ENCODE measurements at places on chromosomes 5 and 9.

- no peak for DNase-seq
Observed at GRCh38 chr9:109341561-109341960, 20.7 kb upstream of the EPB41L4B start.

DNA sequence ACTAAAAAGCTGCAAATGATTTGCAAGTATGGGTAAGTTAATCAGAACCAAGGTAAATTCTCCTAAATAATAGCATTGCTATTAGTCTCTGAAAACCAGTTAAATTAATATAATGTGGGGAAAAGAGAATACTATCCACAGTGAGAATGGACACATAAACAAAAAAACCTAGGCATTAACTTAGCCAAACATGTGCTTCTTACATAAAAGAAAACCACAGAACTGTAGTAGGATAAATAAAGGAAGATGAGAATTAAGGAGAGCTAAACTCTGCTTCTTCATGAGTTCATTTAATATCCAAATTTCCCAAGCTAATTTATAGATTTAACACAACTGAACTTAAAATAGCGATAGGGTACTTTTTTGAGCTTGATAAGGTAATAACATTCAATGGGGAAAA, 31.8 kb downstream of the ABCA1 start:
- DNase-seq, result no peak

GRCh38 chr5:22473886-22474285, 379.3 kb downstream of the CDH12 start:
- no peak for DNase-seq

- no peak for DNase-seq
Observed at GRCh38 chr9:123616707-123617106, 260.7 kb downstream of the CRB2 start.

DNA sequence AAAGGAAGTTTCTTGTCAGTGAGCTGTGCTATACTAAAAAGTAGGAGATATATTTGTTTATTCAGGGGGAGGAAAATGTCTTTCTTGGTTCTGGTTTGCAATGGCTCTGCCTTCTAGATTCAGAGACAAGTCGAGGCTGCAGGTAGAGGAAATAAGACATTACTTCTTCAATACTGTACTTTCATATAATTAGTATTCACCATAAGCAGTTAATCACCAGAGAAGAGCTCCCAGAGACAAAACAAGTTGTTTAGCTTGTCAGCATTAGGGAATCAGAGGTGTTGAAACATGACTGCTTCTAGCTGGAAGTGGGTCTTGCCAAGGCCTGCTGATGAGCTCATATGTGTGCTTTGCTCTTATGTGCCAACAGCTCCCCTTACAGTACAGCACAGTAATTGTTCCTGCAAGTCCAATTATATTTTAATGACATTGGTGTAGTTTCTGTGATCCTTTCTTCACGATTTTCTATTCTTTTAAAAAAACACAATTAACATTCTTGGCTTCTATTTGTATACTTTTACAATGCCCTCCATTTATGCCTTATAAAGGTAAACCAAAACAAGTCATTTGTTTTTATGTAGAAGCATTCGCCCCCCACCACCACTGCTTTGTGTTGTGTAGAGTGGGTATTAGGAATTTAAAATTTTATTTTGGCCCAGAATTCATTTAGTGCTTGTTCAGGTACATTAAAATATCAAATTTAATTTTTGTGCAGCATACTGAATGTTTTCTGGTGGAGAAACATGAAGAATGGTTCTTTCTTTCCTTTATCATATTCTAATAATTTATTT, 112.2 kb downstream of the RPS23 start:
- DNase-seq, result no peak

- no peak for DNase-seq
Observed at GRCh38 chr5:60533789-60534188, 166.2 kb downstream of the DEPDC1B start.

DNA sequence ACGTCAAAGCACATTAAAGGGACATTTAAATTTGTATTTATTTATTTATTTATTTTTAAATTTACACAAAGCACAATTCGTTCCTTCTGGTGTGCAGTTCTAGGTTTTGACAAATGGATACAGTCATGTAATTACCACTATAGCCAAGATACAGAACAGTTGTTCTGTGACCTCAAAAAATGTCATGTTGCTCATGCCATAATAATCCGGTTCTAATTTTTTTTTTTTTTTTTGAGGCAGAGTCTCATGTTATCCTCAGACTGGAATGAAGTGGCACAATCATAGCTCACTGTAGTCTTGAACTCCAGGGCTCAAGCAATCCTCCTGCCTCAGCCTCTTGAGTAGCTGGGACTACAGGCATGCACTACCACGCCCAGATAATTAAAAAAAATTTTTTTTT, 7.8 kb downstream of the IGFBPL1 start:
- DNase-seq, result no peak

GRCh38 chr5:13328316-13328715, 616.2 kb downstream of the DNAH5 start:
- no peak for DNase-seq

GRCh38 chr5:18236386-18236785, 602.1 kb downstream of the TAF11L14 start:
- DNase-seq, result no peak

DNA sequence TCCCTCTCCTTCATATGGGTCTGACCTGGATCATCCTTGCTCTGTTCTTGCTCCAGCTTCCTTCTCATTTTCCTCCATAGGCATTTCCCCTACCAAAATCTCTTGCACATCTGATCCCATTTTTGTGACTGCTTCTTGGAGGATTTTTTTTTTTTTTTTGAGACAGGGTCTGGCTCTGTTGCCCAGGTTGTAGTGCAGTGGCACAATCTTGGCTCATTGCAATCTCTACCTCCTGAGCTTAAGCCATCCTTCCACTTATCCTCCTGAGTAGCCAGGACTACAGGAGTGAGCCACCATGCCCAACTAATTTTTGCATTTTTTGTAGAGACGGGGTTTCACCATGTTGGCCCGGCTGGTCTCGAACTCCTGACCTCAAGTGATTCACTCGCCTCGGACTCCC, 10.5 kb upstream of the JMY start:
- no peak for DNase-seq

DNA sequence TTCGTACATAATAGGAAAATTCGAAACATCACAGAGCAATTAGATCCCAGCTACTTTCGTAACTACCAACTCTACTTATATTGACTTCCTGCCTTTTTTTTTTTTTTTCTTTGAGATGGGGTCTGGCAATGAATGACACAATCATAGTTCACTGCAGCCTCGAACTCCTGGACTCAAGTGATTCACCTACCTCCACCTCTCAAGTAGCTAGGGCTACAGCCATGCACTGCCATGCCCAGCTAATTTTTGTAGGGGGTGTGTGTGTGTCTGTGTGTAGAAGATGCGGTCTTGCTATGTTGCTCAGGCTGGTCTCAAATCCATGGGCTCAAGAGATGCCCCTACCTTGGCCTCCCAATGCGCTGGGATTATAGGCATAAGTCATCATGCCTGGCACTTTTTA, 5.8 kb upstream of the PAIP2 start:
- no peak for DNase-seq

DNA sequence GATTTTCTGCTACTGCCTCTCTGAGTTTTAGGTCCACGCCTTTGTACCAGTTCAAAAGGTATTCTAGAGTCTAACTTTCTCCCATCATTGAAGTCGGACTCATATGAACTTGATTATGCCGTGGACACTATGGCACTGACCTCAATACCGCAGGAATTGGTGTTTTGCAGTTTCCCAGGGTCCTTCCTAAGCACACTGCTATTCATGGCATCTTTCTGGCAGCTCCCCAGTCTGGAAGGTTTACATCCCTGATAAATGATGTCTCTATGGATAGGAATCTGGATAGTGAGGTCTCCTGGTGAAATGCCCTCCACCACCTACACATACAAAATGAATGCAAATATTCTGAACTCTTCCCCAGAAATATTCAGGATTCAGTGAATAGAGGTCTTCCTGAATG, 422.2 kb downstream of the CTNND2 start:
- no peak for DNase-seq

DNA sequence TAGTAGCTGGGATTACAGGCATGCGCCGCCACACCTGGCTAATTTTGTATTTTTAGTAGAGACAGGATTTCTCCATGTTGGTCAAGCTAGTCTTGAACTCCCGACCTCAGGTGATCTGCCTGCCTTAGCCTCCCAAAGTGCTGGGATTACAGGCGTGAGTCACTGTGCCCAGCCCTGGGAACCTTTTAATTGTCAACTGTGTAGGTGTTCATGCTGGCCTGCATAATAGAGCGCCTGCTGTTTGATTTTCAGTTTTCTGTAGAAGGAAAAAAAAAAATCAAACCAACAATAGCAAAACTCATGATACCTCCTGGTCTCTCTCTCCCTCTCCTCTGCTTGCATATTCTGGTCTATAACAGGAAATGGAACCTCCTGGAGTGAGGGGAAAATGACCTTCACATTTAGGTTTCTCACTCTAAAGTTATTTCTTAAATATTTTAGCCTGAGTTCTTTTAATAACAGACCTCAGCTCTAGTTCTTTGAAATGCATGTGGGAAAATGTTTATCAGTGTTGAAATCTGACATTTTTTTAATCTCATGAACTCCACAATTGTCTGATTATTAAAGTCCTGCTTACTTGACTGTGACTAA, 51.7 kb downstream of the EXOSC2 start:
- no peak for DNase-seq

DNA sequence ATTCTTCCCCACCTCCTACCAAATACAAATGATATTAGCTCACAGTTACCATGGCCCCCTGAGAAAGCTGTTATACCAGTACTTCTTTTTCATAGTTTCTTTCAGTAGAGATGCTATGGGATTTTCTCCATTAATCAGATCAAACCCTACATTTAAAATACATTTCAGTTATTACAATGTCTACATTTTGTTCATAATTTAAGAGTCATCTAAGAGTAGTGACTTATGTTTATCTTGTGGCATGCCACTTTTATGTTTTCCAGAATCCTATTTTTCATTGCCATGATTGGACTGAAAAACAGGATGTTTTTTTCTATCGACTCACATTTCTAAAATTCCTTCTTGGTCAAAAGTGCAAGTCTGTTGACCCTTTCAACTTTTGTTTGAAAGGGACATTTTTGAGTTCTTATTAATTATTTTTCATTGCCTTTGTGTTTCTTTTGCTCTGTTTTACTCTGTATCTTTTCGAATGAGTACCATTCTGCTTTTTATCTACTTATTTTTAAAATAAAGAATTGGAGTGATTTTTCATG, 77.4 kb upstream of the ANXA1 start:
- DNase-seq, result no peak

- DNase-seq, result no peak
Observed at GRCh38 chr9:117405950-117406705, 8.7 kb downstream of the ASTN2 start.

GRCh38 chr9:76687861-76688391, 76.3 kb upstream of the PCA3 start:
- DNase-seq, result no peak

DNA sequence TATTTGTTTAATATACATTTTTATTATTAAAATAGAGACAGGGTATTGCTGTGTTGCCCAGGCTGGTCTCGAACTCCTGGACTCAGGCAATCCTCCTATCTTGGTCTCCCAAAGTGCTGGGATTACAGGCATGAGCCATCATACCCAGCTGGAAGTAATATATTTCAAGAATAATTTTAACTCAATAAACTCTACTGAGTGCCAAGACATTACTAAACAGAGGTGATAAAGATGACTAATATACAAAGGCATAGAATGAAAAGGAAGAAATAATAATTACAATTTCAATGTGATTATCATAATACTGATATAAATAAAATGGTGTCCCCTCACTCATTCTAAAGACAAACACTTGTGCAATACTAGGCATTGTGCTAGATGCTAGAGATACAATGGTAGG, 13.9 kb downstream of the GOLPH3 start:
- no peak for DNase-seq

GRCh38 chr5:170070556-170071412, 34.9 kb upstream of the FOXI1 start:
- DNase-seq, result peak; percentile 19

DNA sequence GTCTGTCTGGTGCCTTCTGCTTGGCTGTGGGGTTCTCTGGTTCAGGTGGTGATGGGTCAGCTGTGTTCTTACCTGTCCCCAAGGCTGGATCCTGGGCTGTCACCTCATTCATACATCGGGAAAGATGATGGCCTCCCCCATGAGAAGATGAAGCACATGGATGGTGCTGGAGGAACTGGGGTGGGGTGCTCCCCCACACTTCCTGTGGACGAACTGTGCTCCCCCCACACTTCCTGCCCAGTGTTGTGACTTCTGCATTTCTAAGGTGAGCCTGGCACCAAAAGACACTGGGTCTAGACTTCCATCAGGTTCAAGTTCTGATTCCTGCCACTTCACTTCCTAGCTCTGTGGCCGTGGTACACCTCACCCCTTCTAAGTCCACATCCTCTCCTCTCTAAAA, 4.3 kb upstream of the SURF6 start:
- DNase-seq, result no peak

DNA sequence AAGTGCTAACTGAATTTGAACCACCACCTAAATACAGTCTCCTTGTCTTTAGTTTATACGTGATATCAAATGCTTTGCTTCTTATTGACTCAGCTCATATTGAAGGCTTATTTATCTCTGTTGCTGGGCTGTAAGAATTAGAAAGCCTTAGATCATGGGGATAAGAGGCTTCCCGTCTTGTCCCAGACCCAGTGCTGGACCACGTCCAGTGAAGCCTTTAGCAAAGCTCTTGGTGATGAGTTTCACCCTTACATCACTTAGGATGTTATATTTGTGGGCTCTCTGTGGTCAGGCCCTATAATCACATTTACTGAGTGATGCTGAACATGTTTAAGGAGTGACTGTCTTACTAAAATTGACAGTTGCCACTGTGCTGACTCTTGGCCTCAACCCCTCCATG, 11.2 kb downstream of the FAM240B start:
- DNase-seq, result no peak

- DNase-seq, result no peak
Observed at GRCh38 chr9:68546596-68547390, 6.1 kb upstream of the TMEM252 start.

- DNase-seq, result no peak
Observed at GRCh38 chr5:76389513-76390154, 13.5 kb upstream of the IQGAP2 start.

GRCh38 chr5:150302301-150303069, at the start of gene ARSI:
Gene ARSI (minus strand): TSS chr5:150302905. CDS start chr5:150302373, 532 bp downstream.
- no peak for DNase-seq

DNA sequence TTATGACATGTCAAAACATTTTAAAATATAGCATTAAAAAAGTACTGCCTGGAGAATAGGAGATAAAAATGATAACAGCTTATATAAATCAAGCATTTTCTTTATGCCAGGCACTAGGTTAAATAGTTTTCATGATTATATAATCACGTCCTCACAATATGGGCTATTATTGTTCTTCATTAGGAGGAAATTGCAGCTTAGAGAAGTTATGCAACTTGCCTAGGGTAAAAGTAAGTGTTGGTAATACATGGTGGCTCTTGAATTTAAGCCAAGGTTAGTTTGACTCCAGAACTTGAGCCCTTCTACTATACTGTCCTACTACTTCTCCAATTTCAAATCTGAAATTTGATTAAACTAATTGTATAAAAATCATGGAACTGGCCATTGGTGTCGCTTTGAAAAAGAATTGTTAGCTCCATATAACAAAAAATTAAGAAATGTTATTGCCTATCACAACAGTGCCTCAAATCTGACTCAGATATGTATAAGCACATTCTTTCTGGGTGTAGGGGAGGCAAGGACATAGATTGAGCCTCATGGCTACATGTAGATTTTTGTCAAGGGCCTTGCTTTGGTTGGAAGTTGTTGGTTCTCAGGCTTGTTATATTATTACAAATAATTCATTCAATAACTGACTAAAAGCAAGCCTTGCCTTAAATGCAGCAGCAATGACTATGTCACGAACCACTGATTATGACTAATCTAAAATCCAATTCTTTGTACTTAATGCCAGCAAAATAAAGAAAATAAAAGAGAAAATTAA, 223.5 kb upstream of the DAB2 start:
- DNase-seq, result no peak
